SHP77 treated with DMSO at 0.1 percent for 48 hours (cell line): ENCODE measurements at places on chromosomes 7 and 10.

DNA sequence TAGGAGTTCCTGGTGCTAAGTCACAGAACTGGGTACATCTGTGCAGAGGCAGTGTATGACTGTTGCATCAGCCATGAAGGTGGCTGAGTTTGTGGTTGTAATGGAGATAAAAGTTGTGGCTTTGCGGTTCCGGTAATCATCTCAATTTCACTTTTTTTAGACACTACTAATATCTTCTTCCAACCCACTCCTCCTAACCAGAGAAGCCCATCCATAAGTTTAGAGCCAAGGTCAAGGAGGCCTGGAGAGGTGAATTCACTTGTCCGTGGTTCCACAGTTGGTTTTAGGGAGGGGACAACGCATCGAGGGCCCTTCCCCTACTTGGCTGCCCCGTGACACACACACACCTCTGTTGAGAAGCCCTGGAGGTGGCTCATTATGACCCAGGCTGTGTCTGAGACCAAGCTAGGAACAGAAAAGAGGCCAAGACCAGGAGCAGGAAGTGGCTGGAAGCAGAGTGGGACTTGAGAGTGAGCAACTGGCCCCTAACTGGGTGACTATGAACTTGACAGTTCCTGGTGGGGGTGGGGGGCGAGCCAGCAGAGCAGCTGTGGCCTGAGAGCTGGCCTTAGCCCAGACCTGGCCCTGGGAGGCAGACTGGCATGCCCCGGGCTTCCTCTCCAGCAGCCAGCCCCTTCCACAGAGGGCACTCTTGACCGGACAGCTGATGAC is 66.8 kb upstream of the COL13A1 start:
- DNase-seq: no peak

GRCh38 chr7:17985473-17986239 is 42.0 kb downstream of the PRPS1L1 start:
- no peak for DNase-seq

DNA sequence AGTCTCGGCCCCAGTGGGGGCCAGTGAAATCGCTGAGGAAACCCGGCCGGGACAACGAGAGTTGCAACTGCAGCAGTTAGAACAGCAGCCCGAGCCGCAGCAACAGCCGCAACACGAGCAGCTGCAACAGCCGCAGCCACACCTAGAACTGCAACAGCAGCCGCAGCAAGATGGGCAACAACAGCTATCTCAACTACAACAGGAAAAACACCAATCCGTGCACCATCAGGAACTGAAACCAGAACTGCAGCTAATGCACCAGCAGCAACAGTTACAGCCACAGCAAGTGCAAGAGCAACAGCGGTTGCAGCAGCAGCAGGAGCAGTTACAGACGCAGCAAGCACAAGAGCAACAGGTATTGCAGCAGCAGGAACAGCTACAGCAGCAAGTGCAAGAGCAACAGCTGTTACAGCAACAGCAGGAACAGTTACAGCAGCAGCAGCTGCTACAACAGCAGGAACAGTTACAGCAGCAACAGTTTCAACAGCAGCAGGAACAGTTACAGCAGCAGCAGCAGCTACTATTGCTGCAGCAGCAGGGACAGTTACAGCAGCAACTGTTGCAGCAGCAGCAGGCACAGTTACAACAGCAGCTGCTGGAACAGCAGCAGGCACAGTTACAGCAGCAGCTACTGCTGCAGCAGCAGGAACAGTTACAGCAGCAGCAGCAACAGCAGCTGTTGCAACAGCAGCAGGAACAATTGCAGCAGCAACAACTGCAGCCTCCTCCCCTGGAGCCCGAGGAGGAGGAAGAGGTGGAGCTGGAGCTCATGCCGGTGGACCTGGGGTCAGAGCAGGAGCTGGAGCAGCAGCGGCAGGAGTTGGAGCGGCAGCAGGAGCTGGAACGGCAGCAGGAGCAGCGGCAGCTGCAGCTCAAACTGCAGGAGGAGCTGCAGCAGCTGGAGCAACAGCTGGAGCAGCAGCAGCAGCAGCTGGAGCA is 6.1 kb downstream of the ZNF853 start:
- DNase-seq: no peak

- no peak for DNase-seq
Observed at GRCh38 chr10:15141136-15142054, 27.1 kb downstream of the NMT2 start.

DNA sequence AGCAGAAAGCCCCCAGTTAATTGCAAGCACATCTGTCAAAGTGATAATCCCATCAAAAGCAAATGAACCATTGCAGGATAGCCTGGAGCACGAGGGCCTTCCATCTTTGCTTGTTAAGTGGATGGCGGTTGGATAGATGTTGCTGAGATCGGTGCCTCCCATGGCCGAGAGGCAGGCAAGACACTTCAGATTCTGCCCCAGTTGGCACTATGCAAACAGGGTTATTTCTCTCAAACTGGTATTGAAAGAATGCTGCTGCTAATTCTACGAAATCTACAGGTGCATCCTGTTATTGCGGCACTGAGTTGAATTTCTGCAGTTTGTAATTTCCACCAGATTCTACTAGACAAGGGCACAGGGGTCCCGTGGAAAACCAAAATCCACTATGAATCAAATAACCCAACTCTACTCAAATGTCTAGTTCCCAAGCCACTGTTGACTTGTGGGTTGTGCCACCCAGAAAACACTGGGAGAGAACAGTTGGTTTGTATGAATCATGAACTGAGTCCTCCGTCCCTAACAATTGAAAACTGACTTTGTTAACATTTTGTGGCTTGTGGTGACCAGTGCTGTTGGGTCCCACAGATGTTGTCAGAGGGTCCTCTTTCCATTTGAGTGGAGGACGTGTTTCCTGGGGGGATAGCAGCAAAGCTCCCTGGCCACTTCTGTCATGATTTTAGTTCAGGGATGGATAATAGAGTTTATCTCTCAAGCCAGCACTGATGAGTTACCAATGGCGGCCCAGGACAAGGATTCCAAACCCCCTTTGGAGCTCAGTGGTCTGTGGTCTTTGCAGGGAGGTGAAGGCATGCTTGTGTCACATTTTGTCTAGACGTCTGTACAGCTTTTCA is 7.1 kb upstream of the IL2RA start:
- no peak for DNase-seq

GRCh38 chr10:3249307-3249889 is 76.8 kb upstream of the PITRM1 start:
- no peak for DNase-seq

GRCh38 chr10:34890939-34891338 is 75.8 kb upstream of the PARD3 start:
- no peak for DNase-seq

GRCh38 chr7:94633014-94633341 is 23.0 kb downstream of the SGCE start:
- DNase-seq: no peak

GRCh38 chr10:14652067-14652466 is 122.6 kb downstream of the FAM107B start:
- no peak for DNase-seq

DNA sequence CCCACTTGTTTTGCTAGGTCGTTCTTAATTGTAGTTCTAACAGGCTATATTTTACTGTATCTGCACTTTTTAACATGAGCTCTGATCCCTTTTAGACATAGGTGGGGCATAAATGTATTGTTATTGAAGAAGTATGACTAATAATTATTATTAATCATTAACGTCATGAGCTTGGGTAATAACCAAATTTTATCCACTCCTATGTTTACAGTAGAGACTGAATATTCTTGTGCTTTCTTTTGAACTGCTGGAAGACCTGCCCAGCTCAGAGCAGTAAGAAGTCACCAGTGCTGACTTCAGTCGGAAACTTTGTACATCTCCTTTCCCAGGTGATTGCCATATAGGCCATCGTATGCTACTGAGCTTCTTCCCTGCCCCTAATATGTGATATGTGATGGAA is 18.7 kb downstream of the PKD2L1 start:
- DNase-seq: no peak

GRCh38 chr7:50416527-50417182 is 33.5 kb downstream of the FIGNL1 start:
- no peak for DNase-seq

- no peak for DNase-seq
Observed at GRCh38 chr10:131261890-131262475, 49.5 kb downstream of the TCERG1L start.

- DNase-seq: no peak
Observed at GRCh38 chr10:48503293-48503911, 101.5 kb downstream of the ARHGAP22 start.

DNA sequence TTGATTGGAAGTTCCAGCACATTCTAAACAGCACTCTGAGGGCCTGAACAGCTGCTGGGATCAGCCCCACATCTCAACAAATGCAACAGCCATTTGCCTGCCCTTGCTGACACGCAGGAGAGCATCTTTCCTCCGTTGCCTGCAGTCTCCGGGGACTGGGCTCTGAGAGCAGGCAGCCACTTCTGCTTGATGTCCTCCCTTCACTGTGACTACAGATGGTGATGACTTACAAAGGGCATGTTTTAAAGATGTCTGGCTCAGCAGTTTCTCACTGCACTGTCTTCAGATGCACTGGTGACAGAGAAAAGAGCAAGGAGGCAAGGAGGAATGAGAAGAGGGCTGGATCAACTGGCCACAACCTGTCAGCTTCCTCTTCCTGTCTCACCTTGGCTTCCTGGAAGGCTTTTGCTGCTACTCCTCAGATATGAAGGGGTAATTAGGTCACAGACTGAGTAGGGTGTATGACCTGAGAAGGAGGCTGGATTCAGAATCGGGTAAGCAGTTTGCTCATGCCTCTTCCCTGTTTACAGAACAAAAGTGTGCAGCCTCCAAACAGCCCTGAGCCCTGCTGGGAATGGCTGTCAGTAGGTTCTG is 143.5 kb upstream of the GHITM start:
- no peak for DNase-seq

GRCh38 chr7:130174237-130174959 is 30.8 kb downstream of the TMEM209 start:
- DNase-seq: no peak

DNA sequence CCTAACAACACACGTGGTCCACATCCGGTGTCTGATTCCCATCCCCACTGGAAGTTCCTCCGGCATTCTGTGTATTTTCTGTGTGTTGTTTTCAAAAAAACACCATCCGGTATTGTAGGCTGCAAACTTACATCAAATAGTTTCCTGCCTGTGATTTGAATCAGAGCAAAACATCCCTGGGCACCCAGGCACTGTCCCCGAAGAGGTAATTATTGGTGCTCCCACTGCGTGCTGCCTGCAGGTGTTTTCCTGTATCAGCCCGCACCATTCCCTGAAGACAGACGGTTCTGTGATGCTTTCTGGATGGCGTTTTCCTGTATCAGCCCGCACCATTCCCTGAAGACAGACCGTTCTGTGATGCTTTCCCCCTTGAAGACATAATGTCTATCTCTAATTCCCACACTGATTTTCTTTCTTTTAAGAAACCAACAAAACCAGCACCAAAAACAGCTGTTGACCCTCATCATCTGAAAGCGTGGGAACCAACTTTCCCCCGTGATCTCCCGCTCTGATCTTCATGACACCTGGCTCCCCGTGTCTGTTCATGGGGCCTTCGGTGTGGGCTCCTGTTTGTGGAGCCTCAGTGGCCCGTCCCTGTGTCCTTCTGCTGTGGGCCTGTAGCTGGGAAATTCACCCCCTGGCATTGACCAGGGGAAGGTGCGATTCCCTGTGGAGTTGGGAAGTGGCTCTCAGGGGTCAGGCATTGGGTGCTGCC is 205.3 kb downstream of the ADARB2 start:
- no peak for DNase-seq

- no peak for DNase-seq
Observed at GRCh38 chr10:121617176-121617575, 18.9 kb upstream of the FGFR2 start.

DNA sequence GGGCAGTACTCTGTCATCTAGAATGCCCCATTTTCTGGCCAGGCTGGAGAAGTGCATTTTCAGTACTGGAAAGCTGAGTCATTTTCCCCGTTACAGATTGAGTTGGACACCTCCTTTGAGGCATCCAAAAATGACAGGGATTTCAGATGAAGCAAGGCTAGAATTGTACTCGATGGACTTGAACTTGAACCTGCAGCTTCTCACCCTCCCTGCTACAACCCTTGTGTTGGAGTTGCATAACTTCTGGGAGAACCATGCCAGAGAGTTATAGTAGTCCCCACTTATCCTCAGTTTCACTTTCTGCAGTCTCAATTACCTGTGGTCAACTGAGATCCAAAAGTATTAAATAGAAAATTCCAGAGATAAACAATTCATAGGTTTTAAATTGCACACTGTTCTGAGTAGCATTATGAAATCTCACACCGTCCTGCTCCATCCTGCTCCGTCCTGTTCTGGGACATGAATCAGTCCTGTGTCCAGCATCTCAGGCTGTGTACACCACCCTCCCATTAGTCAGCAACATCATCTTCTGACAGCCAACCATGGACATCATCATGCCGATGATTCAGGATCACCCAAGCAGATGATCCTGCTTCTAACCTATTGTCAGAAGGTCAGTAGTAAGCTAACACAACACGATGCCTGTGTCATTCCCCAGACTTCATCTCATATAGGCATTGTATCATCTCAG is 363.7 kb downstream of the DPP6 start:
- DNase-seq: no peak

DNA sequence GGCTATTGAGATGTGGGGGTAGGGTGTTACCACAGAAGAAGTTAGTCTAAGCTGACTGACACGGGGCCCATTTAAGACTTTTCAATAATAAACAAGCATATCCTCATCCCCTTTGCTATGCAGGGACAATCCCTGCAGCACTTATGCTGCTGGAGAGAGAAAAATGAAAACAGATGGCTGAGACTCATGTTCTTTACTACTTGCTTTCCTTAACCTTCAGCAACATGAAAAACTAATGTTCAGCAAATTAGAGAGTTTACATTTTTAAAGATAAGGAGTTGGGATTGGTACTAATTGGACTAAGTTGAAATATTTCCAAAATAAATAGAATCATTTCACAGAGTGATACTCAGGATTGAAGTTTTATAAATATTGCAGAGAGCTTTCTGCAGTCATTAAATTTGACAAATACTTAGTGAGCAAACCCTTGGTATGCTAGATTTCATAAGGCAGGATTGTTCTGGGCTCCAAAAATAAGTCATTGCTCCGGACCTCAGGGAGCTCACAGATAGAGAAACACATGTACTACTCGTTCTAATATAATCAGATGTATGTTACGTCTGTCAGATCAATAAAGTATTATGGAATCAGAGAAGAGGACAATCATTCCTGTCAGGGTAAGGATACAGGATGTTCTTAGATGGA is 147.1 kb upstream of the LRRN3 start:
- DNase-seq: no peak

DNA sequence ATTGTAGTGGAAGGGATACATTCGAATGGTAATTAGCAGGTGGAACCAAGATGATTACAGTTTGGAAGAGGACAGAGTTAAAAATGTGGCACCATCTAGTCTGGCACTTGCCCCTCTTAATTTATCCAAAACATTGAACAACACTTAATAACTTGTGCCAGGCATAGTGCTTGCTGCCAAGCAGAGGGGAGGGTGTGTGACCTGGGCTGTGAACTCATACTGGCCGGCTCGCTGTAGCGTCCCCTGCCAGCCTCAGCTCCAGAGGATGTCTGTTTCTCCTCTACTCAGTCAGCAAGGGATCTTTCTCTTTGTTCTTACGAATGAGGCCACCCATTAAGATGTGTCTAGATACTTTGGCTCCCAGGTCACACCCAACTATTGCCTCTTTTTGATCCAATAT is 179.4 kb upstream of the INHBA start:
- no peak for DNase-seq

GRCh38 chr7:98974906-98975816 is 96.8 kb downstream of the TRRAP start:
- DNase-seq: no peak
